AG08395 (cell line): ENCODE measurements at places on chromosomes 6 and 20.
A peak's percentile ranks its signal among the peaks of the same experiment; 100 is the strongest.

- peak; percentile 58 for DNase-seq
Measured at GRCh38 chr6:24858177-24858653, 59.5 kb upstream of the ARMH2 start.

GRCh38 chr6:48048451-48049146 is 62.4 kb downstream of the PTCHD4 start:
- no peak for DNase-seq

- DNase-seq = no peak
Measured at GRCh38 chr6:170044836-170045562, 245.9 kb downstream of the DLL1 start.

- no peak for DNase-seq
Measured at GRCh38 chr6:118554698-118555097, 6.6 kb downstream of the PLN start.

- DNase-seq = no peak
Measured at GRCh38 chr20:24504331-24505285, 35.2 kb downstream of the SYNDIG1 start.

DNA sequence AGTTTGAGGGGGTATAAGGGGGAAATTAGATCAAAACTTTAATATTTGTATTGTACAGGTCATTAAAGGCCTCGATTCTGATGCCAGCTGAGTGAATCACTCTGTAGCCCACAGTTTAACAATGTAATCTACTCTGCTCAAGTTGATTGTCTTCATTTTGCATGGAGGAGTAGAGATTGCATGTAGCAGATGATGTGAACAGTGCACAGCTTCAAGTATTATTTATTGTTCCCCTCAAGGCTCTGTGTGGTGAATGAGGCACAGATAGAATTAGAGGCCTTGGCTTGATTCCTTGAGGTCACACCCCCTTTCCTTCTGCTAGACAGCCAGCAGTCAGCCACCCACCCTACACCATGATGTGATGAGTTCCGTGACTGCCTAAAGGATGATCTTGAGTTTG is 38.1 kb downstream of the TXLNB start:
- no peak for DNase-seq

GRCh38 chr6:168370310-168370991 is 50.9 kb upstream of the DACT2 start:
- DNase-seq = peak; percentile 81

GRCh38 chr20:35616465-35617396 is 1.1 kb downstream of the SPAG4 start:
- peak; percentile 81 for DNase-seq

DNA sequence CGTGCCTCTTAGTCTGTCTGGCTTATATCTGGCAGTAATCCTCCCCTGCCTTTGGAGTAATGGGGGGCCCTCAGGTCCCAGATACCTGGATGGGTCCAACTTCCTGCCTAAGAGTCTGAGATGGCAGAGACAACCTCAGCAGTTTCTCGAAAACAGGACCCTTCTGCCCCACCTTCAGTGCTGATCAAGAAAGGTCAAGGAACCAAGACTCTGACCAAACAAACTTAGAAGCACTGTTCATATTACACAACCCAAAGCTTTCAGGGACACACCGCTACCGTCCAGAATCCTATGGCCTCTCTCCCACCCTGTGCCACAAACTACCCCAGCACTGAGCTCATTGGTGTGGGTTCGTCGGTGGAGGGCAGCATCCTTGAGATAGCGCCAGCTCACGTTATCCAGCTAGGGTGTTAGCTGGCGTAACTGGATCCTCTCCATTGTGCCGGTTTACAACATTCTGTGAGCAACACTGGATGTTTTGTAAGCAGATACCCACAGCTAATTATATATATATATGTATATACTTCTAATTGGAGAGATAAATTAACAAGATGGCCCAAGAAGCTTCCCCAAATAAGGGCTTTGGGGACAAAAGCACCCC is 7.6 kb upstream of the TMC2 start:
- DNase-seq = no peak

- DNase-seq = no peak
Measured at GRCh38 chr6:136503303-136504029, 46.8 kb downstream of the MAP7 start.

GRCh38 chr6:87851674-87852299 is 149.8 kb upstream of the AKIRIN2 start:
- DNase-seq = no peak

- DNase-seq = no peak
Measured at GRCh38 chr6:63449714-63450113, 122.6 kb upstream of the LOC128125822 start.

DNA sequence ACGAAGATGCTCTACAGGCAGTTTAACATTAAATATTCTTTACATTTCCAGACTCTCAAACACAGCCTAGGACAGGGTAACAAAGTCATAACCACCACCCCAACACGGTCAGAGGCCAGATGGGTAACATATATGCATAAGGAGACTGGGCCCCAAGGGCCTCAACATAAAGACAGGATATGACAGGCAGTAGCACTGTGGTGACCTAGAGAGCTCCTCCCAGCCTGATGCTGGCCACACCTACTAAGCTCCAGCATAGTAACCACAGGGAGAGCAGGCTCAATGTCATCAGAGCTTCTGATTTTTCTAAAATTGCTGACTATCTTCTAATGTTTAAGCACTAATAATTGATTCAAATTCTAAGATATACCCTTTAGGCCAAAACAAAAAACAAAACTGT is 21.7 kb downstream of the SMLR1 start:
- no peak for DNase-seq

DNA sequence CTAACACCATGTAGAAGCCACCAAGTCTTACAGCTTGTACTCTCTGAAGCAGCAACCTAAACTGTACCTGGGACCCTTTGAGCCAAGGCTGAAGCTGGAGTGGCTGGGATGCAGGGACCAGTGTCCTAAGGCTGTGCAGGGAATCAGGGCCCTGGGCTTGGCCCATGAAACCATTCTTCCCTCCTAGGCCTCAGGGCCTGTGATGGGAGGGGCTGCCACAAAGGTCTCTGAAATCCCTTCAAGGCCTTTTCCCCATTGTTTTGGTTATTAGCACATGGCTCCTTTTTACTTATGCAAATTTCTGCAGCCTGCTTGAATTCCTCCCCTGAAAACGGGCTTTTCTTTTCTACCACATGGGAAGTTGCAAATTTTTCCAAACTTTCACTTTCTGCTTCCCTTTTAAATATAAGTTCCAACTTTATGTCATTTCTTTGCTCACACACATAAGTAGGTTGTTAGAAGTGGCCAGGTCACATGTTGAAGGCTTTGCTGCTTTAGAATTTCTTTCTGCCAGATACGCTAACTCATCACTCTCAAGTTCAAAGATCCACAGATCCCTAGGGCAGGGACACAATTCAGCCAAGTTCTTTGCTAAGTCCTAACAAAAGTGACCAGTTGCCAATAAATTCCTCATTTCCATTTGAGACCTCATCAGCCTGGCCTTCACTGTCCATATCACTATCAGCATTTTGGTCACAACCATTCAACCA is 28.2 kb upstream of the ATXN1 start:
- no peak for DNase-seq

DNA sequence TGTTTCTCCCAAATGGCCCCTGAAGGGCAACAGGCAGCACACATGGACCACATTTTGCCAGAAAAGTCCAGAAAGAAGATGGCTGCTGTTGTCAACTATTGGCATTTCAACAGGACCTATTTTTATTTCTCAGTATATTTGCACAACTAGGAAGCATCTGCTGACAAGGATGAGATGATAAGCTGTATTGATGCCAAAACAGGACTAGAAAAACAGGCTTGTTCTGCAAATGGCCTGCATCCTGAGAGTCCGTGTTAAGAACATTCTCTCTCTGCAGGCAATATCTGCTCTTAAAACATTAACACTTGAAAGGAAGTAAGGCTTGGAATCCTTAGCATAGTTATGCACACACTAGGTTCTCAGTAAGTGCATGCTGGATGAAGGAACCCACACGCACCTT is 283.7 kb downstream of the ESR1 start:
- DNase-seq = no peak

DNA sequence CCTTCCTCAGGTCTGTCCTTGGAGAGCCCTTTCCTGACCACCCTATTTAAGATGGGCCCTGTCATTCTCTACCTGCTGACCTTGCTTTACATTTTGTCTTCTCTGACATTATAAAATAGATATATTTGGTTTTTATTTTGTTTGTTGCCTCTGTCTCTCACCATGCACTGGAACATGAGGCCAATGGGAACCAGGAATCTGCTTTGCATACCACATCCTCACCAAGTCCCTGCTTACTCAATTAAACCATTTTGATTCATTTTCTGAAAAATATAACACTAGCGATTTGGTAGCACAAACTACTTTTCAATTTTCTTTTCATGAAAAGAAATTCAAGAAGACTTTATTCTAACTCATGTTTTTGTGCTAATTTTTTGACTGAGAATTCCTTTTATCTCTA is 32.8 kb upstream of the POPDC3 start:
- no peak for DNase-seq

DNA sequence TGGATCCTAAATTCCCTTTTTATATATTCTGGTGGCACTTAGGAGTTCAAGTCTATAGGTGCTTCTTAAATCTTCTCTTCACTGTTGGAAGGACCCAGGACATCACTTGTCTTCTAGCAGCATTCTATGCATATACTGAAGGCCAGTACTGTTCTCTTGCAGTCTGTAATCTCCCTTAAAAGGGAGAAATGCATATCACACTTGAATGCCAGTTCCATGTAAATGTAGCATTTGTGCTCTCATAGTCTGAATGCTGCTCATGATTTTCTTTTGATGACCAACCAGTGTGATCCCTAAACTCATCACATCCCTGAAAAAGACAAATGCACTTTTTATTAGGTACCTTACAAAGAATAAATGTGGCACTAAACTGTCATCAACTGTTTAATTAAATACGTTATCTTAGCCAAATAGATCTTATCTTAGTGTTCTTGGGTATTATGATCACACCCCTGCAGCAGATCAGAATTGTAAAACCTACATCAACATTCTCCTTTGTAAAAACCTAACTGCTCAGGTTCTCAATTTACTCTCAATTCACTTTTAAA is 176.1 kb downstream of the EPHA7 start:
- no peak for DNase-seq

DNA sequence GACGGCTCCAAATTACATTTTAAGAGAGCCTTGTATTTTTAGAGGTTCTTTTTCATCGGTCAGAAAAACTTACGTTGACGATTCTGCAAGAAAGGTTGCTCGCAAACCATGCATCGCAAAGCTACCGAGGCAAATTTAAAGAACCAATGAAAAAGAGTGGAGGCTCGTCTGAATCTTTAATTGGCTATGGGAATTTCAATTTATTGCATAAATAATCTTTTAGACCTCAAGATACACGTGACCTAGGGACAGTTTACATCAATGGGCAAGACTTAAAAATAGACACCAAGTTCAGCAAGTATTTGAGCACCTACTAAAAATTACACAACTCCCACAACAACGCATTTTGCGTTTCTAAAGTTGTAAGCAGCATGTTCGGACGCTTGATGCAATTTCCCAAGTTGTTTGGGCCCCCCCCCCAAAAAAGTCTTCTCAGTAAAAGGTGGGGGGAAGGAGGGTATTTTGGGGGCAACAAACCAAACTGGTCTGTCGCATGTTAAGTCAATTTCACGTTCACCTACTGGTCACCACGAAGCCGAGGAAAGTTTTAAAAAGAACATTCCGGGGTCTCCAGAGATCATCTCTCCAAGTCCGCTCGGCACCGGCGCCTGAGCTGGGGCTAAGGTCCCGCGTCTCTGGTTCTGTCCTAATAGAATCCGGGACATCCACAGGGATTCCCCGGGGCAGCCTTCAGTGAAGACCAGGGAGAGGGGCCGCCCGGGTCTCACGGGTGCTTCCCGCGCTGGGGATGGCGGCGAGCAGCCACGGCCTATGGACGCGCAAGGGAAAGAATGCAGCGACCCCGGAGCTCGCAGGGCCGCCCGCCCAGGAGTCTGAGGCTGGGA is 851 bp downstream of the SNX5 start:
- DNase-seq = peak; percentile 11

GRCh38 chr6:44388887-44389286 is 1.4 kb downstream of the CDC5L start:
- no peak for DNase-seq

DNA sequence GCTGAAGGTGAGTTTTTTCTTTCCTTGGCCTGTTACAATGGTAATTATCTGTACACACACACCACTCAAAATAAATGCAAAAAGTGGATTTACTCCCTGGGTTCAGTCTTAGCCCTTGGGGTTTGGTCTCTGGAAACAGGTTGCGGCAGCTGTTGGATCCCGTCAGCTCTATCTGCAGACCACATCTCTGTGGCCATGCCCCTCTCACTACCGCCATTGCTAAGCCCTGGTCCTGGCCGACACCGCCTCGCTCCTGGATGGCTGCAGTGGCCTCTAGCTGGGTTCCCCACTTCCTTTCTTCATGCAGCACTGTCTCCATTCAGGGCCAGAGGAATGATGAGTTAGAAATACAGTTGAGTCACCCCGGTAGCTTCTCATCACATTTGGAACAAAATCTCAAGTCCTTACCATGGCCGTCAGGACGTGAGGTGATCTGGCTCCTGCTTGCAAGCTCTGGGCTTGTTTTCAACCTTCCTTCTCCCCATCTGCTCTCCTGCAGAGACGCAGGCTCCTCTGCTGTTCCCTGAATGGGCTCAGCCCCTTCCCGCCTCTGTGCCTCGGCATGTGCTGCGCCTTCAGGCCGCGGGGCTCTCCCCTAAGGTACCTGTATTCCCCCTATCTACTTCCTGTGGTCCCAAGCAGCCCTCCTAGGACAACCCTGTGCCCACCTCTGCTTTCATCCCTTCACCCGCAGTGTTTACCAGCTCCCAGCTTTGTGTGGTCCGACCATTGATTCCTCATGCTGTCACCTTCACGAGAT is 38.0 kb downstream of the EFCAB8 start:
- DNase-seq = no peak

GRCh38 chr6:35008858-35009257 is 119.8 kb downstream of the ANKS1A start:
- DNase-seq = no peak

- DNase-seq = no peak
Measured at GRCh38 chr6:3512832-3513231, 56.0 kb upstream of the SLC22A23 start.

- peak; percentile 13 for DNase-seq
Measured at GRCh38 chr6:6826095-6826901, 237.8 kb downstream of the LY86 start.

GRCh38 chr20:10064611-10065010 is 29.8 kb downstream of the ANKEF1 start:
- DNase-seq = no peak

GRCh38 chr20:48276021-48276342 is 490.7 kb upstream of the SULF2 start:
- no peak for DNase-seq

GRCh38 chr20:42026599-42026998 is 408.4 kb upstream of the CHD6 start:
- DNase-seq = no peak

GRCh38 chr20:17938871-17939619 is 29.5 kb downstream of the SNX5 start:
- DNase-seq = peak; percentile 80

- no peak for DNase-seq
Measured at GRCh38 chr6:154842833-154843232, 109.6 kb downstream of the SCAF8 start.
